CD4-positive, alpha-beta T cell treated with Interleukin-6 at 100 ng/mL for 8 hours (primary cell): ENCODE measurements at places on chromosomes 5 and 9.

- DNase-seq, result no peak
These were observed 724.8 kb upstream of the SEMA6A start for GRCh38 chr5:117299224-117299935.

- DNase-seq, result peak; percentile 28
These were observed 3.2 kb upstream of the BAAT start for GRCh38 chr9:101387871-101388506.

DNA sequence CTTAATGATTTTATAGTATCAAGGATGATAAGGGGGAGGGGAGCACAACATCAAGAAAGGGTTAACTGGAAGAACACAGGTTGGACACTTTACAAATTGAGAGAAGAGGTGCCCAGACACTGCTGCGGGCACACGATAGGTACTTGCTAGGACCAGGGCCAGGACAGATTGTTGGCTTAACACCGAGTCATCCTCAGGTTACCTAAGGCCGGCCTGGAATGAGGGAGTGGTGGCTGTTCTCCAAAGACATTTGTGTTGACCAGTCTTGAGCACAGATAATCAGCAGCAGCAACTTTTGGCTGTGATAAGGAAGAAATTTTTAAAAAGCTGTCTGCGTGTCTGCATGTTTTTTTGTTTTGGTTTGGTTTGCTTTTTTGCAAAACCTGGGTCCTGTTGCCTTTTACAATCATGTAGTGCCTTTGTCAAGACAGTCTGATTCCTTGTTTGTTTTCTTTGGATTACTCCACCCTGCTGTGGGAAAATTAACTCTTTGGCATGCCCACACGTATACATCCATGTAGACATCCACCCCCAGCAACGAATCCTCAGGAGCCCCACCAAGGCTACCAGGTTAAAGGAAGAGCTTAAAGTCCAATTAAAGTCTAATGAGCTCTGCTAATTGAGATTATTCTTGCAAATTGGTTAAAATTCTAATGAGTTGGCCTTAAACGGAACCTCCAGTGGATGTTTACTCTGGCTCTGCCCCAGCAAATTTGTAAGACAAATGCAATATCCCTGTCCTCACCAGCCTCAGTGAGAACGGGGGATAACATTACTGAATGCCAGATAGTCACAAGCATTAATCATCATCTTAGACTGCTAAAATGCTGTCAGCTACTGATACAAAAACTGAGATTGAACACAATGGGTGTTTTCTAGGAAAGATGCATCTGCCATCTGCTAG, 382.3 kb downstream of the ACTL7B start:
- no peak for DNase-seq

DNA sequence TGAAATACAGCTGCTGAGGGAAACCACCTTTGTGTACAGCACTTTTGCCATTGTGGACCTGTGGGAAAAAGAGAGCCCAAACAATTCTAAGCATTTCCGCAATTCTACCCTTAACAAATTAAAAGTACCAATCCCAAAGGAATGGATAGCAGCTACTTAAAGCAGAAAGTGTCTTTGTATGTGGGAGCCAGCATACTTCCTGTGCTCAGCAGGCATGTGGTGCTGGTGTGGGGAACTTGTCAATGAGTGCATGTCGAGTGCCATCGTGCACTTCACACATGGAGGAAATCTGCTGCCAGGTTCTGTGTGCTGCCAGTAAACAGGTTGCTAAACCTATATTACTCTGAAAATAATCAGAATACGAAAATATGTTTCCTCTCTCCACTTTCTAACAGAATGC, 399.0 kb downstream of the LRRC70 start:
- DNase-seq, result no peak

- DNase-seq, result no peak
These were observed 47.3 kb downstream of the TMEM167A start for GRCh38 chr5:83029912-83030311.

DNA sequence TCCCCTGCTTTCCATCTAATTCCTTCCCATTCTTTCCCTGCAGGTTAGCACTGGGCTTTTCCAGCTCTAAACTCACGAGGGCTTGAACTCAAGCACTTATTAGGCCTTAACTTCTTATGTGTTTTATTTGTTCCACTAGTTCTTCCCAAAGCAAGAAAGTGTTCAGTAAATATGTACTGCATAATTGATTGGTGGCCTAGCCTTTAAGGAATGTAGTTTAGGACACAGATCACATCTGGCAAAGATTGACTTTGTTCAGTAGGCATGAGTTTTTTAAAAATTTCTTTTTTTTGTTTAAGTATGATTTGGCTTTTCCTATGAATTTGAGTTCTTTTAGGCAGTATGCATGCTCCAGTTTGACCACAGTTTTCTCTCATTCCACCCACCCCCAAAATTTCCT, 285.2 kb downstream of the NPR3 start:
- DNase-seq, result no peak

DNA sequence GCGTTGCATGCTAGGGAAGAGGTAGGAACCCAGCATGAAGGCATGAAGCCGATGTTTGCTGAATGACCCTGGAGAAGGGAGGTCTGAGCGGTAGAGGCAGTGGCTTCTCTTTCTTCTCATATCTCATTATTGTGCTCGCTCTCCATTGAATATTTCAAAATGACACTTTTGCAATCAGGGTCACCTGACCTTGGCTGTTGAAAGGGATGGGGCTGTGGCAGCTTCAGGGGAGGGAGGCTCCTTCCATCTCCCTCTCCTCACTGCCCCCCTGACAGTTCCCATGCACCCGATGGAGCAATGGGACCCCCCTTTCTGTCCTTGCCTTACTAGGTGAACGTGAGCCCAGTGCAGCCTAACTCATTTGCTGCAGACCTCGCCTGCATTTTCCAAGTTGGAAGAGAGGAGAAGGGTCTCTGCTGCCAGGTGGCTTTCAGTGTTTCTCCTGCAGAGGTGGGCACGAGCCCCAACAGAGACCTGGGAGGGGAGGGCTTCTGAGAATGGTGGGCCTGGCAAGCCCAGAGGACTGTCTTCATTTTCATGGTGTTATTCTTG, 17.9 kb downstream of the STC2 start:
- no peak for DNase-seq

GRCh38 chr5:83927140-83927733, 206.6 kb upstream of the HAPLN1 start:
- DNase-seq, result peak; percentile 1

GRCh38 chr5:153659039-153659736, 168.7 kb downstream of the GRIA1 start:
- no peak for DNase-seq
